ENCODE measurements at places on chromosomes 5 and 9.

- ATAC-seq = no peak
Measured at GRCh38 chr5:154236-154635, 37.1 kb upstream of the LRRC14B start.

GRCh38 chr9:86994231-86994630 lies 46.9 kb upstream of the GAS1 start:
- no peak for ATAC-seq

DNA sequence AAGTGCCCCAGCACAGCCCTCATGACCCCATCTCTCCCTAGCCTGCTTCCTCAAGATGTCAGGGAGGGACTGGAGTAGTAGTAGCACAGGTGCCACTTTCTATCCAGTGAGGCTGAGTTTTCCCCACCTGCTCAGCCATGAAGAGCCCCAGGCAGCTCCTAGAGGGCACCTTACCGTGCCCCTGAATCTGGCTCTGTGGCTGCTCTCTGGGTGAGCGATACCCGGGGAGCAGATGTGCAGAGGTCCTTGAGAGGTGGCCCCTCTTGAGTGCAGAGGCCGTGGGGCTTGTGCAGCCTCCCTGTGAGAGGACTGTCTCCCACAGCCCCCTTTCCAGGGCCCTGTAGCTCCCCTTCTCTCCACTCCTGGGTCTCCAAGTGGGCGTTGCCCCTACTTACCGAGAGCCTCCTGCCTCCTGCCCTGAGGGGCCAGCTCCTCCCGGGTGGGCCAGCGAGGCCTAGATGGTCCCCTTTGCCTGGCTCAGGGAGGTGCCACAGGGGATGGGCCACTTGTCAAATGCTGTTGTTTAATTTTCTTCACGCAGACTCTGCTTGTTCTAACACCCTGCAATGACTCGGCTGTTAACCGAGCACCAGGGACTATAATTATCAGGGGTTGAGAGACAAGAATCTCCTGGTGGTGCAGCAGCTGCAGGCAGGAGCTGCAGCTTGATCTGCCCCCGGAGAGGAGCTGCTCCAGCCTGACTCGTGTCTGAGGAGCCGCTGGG lies 29.6 kb upstream of the PITX1 start:
- ATAC-seq = no peak

DNA sequence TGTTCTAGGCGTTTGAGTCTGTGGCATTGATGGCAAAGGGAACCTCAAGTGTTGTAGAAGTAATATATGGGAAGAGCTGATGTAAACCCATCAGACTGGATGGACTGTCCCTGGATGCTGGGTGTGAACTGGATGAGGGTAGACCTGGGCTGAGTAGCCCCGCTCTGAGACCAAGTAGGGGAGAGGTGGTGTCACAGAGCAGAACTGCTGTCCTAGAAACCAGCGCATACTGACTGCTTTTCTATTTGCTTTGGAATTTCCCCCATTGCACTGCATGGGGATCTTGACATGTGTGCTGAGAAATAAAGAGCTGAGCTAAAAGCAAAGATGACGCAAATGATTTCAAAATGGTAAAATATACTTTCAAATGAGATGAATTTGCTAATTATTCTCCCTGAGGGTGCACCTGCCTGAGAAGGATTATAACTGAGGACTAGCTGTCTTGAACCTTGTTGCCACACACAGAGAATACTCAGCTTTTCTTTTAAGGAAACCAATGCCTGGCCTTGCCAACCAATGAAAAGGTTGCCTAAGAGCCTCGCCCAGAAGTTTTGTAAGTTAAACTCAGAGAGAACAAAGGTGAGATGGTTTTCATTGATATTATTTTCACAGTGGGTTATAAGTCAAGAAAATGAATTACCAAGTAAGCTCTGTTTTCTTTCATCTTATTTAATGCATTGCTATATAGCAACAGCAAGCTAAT lies 44.8 kb downstream of the NIM1K start:
- no peak for ATAC-seq

DNA sequence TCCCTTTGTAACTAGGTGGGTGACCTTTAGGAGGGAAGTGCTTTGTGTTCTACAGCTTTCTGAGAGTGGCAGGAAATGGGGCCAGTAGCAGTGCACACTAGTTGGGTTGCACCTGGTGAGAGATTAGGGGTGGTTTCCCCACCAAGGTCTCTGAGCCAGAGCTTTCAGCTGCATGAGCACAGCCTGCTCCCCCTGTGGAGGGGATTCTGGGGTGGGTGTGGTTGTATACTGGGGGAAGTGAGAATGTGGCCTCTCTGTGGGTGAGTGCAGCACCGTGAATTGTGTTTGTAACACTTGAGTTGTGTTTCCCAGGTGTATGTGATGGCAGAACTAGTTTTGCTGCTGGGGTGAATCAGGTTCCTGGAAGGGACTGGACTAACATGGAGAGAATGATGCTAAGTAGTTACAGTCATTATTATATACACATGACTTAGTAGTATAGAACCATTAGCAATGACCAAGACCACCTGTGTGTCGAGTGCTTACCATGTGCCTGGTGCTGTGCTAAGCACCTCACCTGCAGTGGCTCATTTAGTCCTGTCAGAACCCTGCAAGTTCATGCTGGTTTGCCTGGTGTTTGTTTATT lies 11.8 kb upstream of the CXXC5 start:
- peak; percentile 67 for ATAC-seq

DNA sequence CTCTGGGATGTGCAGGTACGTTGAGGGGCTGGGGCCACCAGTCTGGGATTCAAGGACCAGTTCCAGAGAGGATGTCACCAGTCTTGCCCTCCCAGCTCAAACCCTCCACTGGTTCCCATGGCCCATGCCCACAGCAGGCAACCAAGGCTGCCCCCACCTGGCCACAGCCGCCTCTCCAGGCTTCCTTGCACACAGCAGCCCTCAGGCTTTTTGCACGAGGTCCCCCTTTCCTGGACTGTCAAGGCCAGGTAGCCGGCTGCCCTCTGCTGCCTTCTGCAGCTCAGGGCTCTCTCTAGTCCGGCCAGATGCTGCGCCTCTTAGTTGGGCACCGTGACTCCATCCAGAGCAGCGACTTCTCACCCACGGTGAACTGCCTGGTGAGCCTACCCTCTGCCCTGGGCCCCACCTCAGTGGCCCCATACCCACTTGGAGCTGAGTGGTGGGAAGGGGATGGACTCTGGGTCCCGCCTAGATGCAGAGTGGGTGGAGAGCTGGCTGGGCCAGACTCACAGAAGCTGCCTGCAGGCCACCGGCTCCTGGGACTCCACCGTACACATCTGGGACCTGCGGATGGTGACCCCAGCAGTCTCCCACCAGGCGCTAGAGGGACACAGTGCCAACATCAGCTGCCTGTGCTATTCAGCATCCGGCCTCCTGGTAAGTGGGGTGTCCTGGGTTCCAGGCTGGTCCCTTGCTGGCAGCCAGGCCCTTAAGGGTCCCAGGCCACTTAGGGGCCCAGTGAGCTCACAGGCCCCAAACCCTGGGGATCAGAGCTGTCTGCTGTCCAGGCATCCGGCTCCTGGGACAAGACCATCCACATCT lies 2.9 kb downstream of the WDR38 start:
- ATAC-seq = no peak

Data from activated CD4-positive, CD25-positive, alpha-beta regulatory T cell treated with anti-CD3 and anti-CD28 coated beads, Interleukin-2, amount 50 U/mL, for 24 hours (primary cell).